Activated naive CD8-positive, alpha-beta T cell treated with anti-CD3 and anti-CD28 coated beads, Interleukin-2, amount 50 U/mL, for 16 hours (primary cell): ENCODE measurements at places on chromosomes 1 and 21.

DNA sequence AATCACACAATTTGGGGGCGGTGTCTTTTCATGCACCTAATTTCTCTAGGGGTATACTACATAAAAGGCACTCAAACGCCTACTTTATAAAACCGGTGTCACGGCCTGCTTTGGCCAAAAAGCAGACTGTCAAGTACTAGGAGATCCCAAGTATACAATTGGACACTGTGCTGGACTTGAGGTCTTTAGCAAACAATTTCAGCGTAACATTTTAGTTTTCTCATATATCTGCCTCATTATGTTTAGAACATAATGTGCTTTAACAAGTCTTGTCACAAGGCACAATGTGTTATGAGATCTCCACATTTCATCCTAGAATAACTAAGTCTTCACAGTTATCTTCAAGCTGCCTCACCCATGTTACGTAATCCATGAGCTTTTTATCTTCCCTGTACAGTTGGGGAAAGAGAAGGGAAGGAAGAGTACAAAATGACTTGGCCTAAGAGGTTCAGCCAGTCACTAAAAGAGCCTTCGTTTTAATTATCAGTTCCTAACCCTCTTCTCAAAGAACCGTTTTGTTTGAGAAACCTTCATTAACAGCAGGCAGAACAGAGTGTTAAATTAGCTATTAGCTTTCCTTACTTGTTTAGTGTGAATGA, 1.7 kb downstream of the SSX2IP start:
- DNase-seq = no peak

- no peak for DNase-seq
Observed at GRCh38 chr1:171545523-171545922, 60.2 kb downstream of the PRRC2C start.

GRCh38 chr1:212699625-212700222, at the start of gene BATF3:
TSS of gene BATF3 (minus strand) at chr1:212699840. CDS start at chr1:212699762, 78 bp downstream.
- no peak for DNase-seq

DNA sequence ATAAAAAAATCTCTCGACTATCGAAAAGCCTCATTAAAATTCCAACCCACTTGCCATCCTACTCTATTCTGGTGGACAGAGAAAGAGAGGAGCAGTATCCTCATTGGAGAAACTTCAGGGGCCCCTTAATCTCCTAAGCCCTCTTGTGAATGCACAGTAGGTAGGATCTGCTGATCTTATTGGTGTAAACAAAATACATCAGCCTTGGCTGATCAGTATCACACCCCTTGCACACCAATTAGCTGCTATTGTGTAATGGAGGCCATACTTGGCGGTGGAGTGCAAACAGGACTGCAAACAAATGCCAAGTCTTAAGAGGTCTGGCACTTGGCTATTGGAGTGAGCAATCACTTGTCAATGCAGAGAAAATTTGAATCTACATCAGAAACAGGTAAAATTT, 15.7 kb downstream of the VCAM1 start:
- no peak for DNase-seq

GRCh38 chr1:57517587-57518374, 93.9 kb upstream of the DAB1 start:
- no peak for DNase-seq
